Naive B cell (primary cell): ENCODE measurements at places on chromosomes 5 and 9.

DNA sequence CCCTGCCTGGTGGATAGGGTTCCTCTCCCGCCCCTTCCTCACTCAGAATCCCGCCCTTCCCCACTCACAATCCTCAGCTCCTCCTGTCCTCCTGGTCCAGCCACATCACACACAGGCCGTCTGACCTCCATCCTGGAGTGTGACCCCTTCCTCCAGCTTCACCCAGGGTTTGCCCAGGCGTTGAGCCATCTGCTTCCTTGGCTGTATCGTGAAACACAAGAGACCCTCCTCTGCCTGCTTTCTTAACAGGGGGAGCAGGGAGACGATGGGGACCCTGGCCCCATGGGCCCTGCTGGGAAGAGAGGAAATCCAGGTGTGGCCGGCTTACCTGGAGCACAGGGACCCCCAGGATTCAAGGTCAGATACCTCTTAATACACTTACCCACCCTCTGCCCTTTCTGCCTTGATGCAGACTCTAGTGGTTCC, 32.3 kb upstream of the ORM1 start:
- DNase-seq, result no peak

GRCh38 chr9:98226516-98226915, 28.9 kb downstream of the TBC1D2 start:
- DNase-seq, result no peak

DNA sequence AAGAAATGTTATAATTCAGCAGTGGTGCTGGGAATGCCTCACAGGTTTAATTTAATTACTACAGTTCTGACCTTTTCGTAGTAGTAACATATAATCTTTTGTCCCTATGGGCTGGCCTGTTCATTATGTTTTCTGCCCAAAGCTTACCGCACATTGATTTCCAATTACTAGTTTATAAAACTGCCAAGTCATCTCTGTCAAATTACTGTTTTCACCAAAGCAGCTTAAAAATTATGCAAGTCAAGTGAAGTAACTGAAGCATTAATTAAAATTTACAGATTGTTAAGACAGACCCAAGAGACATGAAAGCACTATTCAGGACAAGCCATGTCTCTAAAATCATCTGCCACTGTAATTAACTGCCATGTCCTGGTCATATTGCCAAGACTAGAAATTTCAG, 93.9 kb upstream of the FTMT start:
- DNase-seq, result no peak

- DNase-seq, result no peak
Observed at GRCh38 chr5:127440831-127441230, 76.6 kb upstream of the PRRC1 start.

- no peak for DNase-seq
Observed at GRCh38 chr5:12292610-12293204, 388.5 kb upstream of the CTNND2 start.

DNA sequence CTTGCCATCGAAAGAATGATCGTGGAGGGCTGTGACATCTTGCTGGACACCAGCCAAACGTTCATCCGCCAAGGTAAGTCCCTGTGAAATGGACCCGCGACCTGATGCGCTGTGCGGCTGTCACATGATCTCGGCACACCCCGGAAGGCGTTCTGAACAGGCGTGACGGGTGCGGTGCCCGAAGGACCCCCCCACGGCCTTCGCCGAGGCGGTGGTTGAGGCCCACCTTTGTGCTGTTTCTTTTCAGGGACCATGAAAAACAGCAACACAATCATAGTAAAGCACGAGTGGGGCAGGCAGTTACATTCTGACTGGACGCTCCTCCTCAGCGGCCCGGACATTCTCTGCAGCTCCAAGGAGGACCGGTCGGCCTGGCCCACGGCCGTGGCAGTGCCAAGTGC, 126.7 kb downstream of the RASGRF2 start:
- no peak for DNase-seq

DNA sequence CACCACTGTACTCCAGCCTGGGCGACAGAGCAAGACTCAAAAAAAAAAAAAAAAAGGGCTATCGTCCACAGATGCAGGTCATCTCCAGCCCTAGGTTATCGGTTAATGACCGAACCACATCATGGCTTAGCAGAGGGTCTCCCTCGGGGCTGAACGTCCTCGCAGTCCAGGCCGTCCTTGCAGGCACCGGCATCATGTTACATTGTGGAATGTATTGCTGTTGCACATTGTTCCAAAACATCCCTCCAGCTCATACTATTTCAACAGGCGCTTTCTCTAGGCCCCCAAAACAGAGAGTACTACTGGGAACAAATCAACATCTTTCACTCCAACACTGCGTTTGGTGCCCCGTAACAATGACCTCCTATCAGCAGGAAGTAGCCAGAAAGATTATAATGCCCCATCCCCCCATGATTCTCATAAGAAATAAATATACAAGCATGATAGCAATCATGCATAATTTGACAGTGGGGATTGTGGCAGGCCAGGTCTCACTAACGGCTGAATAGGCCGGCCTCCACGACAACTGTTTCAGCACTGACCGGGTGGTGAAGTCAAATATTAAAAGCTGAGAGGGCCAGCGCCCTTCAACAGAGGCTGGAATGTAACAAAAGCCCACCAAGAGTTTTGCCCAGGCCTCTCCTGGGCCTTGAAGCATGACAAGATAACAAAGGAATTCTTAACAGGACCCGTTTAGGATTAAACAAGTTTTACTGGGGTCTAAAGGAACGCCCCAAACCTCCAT, 1.1 kb upstream of the LCN9 start:
- no peak for DNase-seq

DNA sequence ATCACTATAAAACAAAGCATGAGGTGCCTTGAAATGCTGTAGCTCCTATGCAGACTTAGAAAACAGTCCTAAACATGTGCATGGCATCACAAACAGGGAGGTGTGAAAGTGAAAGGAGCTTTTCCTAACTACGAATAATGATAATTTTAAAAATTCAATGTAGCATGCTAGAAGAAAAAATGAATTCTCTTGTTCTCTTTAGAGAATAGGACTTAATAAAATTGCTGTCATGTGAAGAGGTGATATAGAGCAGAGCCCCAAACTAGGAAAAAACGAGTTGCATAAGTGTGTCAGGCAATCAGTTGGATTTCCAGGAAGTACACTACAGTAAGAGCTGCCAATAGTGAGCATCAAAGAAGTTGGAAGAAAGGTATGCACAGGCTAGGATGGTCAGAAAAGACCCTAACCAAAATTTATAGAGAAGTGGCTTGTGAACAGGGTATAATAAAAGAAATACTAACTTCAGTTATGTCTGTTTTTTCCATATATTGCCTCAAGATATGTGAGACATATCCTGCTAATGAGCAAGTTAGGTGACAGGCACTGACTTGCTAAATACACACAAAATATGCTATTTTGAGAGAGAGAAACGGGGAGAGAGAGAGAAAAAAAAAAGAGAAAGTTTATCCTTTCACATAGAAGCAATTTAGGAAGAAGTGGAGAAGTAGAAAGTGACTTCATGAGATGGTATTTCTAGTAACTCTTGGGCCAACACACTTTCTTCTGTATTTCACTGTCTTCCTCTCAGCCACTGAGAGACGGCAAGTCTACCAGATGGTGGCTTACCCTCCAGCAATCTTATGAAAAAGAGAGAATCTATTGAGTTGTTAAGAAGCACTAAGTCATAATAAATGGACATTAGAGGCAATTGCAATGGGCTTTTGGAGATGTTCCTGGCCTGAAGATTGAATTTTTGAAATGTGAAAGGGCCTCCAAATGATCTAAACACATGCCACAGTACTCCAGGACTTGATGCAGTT, 18.0 kb downstream of the ITGA2 start:
- DNase-seq, result no peak

DNA sequence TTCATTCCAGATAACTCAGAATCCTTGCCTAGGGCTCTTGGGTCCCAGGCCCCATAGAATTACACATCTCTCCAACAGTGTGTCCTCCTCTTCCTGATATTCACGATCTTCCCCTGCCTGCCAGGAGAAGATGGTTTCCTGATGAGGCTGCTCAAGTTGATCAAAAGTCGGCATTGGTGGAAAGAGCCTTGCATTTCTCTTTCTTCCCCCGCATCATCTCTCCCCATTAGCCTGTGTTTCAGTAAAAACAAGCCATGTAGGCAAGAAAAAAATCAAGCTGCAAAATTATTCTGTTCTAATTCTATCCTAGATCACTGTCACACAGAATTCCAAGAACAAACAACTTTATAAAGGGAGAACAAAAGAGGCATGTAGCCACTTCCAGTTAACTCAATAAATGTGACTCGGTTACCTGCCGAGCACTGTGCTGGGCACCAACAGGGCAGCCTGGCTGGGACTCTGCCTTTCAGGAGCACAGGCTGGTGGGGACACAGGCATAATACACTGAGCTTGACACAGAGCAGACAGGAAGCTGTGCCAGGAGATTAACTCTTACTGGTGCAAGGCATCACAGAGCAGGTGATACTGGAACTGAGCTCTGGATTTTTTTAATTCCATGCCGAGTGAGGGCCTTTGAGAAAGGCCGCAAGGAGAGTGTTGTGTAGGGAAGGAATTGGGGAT, 25.6 kb downstream of the TMOD1 start:
- DNase-seq, result no peak

DNA sequence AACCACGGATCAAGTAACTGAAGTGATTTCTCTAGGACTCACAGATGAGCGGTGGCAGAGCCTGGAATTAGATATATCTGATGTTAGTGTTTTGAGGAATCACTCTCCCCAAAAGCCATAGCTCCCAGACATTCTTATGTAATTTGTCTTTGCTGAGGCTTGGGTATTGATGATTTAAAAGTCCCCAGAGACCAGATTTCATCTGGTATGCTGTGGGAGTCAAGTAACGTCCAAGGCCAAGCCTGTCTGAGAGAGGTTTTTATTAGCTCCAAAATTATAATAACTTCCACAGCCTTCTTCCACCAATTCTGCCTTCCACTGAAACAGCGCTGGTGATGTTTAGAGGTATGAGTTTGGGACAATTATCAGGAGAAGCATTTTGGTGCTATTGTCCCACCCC, 21.3 kb upstream of the KCNIP1 start:
- no peak for DNase-seq

GRCh38 chr9:124163760-124164255, 93.9 kb upstream of the NEK6 start:
- DNase-seq, result no peak

DNA sequence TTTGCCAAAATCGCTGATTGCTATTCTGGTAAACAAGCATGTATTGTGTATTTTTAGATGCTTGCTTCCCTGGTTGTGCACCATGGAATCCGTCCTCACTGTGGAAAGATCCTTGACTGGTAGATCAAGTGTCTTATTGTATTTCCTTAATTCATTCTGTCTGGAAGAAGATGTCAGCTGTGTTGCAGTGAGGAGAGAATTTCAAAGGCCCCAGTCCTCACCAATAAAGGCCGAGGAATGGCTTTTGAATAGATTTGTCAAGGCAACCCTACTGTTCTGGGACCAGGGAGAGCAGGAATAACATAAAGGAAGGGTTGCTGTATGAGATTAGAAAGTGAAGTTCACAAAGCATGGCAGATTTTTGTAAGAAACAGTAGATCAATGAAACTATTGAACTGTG, 36.2 kb upstream of the POU5F2 start:
- DNase-seq, result no peak

GRCh38 chr5:173178369-173178910, 34.1 kb downstream of the BNIP1 start:
- no peak for DNase-seq

DNA sequence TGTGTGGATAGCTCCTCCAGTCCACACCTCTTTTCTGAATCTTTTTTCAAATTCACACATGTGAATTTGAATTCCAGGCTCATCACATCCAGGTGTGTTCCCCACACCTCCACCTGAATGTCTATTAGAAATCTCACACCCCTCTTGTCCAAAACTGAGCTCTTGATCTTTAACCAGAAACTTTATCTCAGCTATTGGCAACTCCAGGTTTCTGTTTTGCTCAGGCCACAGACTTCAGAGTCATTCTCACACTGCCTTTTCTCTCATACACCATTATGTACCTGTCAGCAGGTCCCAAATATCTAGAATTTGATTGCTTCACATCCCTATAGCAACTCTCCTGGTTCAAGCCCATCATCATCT, 11.6 kb downstream of the NIPSNAP3B start:
- DNase-seq, result no peak
